ENCODE measurements at places on chromosomes 12 and 14.

- DNase-seq: no peak
Measured at GRCh38 chr12:13534242-13534641, 337.7 kb downstream of the EMP1 start.

GRCh38 chr14:50354527-50354926 lies 42.2 kb downstream of the CDKL1 start:
- DNase-seq: no peak

GRCh38 chr12:53579545-53579955 lies 46.6 kb downstream of the ATF7 start:
- DNase-seq: no peak

- DNase-seq: no peak
Measured at GRCh38 chr14:103696466-103697071, 18.7 kb downstream of the XRCC3 start.

GRCh38 chr12:114744691-114745090 lies 60.7 kb upstream of the TBX3 start:
- no peak for DNase-seq
